NCI-H524 (cell line): ENCODE measurements at places on chromosomes 5 and 9.
A peak's percentile ranks its signal among the peaks of the same experiment; 100 is the strongest.

GRCh38 chr5:180139731-180140055 is 68.1 kb upstream of the RNF130 start:
- DNase-seq = no peak

- no peak for DNase-seq
Observed at GRCh38 chr5:36181774-36182173, 29.9 kb downstream of the SKP2 start.

DNA sequence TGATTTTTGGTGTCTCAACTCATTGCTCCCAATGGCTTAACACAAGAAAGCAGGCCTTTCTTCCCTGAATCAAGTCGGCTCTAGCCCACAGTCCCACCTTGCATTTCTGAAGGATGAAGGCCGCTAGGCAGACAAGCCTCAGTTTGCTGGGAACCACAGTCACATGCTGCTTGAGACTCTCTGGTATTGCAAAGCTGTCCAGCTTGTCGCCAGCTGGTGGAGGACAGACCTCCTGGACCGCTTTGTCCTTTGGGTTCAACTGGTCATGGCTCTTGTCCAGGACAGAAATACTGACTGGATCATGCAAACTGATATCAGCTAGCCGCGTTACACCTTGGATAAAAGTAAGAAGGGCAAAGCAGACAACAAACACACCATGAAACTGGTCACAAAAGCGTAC is 23.1 kb downstream of the DDX31 start:
- no peak for DNase-seq

- no peak for DNase-seq
Observed at GRCh38 chr9:123611226-123611625, 255.2 kb downstream of the CRB2 start.

DNA sequence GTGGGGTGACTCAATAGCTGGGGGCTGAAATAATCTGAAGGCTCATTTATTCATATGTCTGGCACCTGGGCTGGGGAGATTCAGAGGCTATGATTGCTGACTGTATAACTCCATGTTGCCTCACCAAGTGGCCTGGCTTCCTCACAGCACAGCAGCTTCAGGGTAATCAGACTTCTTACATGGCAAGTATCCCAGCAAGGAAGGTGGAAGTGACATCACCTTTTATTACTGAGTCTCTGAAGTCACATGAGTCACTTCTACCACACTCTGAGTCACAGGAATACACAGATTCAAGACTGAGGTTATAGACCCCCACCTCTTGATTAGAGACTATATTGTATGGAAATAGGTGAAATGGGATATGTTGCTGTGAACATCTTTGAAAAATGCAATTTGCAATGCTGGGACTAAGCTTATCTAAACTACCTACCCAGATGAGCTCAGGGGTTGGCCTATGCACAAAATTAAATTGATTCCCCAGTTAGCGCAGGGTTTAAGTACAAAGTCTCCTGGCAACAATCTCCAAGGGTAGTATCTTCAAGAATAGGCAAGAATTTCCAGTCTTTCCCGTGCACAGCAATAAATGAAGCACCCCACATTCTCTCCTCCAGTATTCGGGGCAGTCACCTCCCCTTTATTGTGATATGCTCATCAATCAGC is 553.1 kb downstream of the LRRC70 start:
- no peak for DNase-seq

GRCh38 chr5:6029811-6030271 is 348.5 kb downstream of the MED10 start:
- DNase-seq = no peak

DNA sequence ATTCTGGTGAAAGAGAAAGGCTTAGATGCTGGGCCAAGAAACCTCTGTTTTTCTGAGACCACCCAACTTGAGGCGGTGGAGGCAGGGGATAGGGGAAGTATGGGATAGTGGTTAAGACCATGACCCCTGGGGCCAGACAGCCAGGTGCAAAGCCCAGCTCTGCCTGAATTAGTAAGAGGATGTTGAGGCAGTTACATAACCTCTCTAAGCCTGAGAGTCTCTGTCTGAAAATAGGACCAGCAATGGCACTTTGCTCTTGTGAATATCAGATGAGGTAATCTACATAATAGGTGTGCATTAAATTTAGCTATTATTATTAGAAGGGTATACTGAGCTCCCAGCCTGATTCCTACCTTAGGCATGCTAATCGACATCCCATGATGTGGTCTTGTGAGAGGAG is 68.2 kb downstream of the DOCK2 start:
- no peak for DNase-seq

DNA sequence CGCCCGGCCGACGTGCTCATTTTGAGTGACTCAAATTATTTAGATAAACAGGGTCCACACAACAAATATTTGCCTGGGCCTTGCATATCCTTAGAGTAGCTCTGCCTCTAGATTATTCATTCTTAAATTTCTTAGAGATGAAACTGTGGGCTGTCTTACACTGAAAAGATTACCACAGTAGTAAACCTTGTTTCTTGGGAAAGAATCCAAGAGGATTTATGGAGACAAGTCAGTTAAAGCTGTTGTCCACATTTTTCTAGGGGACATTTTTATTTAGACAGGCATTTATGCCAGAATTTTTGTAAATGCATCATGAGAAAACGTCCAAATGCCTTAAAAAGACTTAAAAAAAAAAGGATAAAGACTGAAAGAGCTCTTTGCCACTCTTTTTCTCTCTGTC is 32.6 kb upstream of the RANBP3L start:
- no peak for DNase-seq

GRCh38 chr9:34591248-34591916 is 1.9 kb upstream of the CNTFR start:
- DNase-seq = peak; percentile 61

DNA sequence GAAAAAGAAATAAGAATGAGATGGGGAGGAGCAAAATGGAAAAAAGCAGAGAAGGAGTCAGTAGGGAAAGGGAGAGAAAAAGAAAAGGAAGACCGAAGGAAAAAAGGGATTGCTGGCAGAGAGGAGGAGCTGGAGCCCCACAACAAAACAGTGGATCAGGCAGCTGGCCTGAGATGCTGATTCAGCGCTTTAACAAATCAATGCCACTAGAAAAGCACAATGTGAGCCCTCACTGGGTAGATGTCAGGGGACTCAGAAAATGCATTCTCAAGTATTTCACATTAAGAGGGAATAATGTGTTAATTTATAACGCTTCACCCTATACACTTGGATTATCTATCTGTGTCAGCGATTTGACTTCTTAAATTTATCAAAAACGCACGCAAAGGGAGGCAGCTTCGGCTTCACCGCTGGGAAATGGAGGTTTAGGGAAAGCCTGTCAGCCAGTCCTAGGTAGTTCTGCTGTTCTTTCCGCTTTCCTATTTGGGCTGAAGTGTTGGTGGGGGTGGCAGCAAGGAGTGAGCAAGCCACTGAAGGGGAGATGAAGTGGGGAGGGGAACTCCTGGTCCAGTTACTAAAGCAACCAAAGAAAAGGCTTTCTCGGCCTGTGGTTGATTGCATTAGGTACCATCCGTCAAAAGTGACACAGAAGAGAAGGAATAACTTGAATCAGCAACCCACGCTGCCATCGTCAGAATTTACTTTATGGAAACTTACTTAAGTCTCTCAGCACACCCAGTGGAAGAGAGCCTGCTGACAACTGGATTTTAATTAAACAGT is 161.6 kb downstream of the BNC2 start:
- DNase-seq = no peak

- no peak for DNase-seq
Observed at GRCh38 chr9:127767410-127767809, 11.1 kb downstream of the SH2D3C start.

GRCh38 chr5:171577042-171577758 is 157.8 kb downstream of the FGF18 start:
- no peak for DNase-seq

GRCh38 chr5:19986806-19987205 is 1.2 kb downstream of the CDH18 start:
- DNase-seq = no peak

DNA sequence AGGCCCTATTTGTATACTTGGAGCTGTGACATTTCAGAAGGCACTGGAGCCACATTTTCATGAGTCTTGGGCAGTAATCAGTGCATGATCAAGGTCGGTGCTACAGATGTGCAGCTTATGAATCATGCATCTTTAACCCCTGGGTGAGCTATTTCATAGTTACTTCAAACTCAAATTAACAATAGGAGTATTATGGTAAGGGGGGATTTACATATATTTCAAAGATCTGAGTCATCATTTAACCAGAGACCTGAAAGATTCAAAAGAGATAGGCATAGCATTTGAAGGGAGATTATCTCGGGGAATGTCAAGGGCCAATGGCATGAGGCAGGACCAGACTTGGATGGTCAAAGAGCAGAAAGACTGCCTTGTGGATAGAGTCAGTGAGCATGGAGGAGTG is 169.0 kb upstream of the GRIN3A start:
- DNase-seq = no peak

GRCh38 chr5:173753307-173754168 is 134.6 kb upstream of the CPEB4 start:
- DNase-seq = peak; percentile 64

GRCh38 chr5:78777901-78778300 is 129.3 kb upstream of the LHFPL2 start:
- DNase-seq = no peak

DNA sequence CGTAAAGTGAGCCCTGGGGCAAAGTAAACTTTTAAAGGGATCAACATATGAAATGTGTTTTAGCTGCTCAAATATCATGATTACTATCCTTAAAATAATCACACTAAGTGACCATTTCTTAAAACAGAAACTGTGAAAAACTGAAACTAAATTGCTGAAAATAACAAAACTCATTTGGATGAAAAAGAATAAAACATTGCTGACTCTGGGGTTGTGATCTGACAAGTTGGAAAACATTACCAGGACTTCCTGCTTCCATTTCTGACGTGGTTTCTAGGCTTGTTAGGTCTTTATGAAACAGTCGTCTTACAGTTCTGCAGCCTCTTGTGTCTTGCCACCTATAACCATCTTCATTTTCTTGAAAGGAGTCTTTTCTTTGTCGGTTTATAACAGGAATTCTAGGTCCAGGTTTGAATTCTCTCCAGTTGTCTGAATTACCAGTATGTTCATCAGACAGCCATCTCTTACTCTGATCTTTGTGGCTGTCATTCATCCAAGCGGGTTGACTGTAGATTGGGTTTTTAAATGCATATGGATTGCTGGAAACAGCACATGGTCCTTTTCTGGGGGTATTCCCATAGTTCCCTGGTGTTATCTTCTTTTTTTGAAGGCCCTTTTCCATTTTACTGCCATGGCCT is 1.7 kb downstream of the TUT7 start:
- no peak for DNase-seq

- DNase-seq = no peak
Observed at GRCh38 chr9:127520941-127521918, 69.9 kb downstream of the LRSAM1 start.

DNA sequence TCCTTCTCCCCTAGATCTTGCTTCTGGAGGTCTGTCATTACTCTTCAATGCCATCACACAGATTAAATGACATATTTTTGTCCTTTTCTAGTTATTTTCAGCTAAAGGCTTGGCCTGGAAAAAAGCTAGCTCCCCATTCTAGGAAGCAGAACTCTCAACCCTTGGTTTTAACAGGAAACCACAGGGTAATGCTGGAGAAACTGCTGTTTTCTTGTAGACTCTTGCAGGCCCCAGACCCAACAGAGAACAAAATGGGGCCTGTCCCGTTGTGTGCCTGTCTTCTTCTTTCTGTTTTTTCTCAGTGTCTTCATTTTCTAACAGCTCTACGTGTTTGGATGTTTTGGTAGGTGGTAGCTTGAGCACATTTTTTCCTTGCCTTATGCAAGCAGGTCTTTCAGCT is 21.5 kb downstream of the DCANP1 start:
- DNase-seq = no peak

DNA sequence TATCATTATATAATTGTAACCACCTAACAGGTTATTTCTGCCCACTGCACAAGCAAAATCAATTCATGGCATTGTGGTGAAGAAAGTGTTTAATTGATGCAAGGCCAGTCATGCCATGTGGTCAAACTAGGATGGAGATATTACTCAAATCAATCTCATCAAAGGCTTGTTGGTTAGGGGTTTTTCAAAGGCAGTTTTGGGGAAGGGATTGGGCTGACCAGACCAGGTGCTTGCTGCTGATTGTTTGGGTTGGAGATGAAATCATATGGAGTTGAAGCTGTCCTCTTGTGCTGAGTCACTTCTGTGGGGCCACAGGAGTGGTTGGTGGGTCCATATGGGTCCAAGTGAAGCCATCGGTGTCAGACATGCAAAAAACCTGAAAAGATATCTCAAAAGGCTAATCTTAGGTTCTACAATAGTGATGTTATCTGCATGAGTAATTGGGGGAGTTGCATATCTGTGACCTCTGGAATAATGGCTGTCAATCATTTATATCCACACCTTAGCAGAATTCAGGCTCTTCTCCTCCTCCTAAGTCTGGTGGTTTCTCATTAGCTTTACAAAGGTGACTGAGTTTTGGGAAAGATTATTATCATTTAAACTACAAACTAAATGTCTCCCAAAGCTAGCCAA is 44.9 kb downstream of the HMGCS1 start:
- no peak for DNase-seq

- DNase-seq = no peak
Observed at GRCh38 chr5:177431317-177432142, 5.1 kb downstream of the GRK6 start.

GRCh38 chr5:67465537-67466207 is 269.1 kb upstream of the CD180 start:
- DNase-seq = no peak

DNA sequence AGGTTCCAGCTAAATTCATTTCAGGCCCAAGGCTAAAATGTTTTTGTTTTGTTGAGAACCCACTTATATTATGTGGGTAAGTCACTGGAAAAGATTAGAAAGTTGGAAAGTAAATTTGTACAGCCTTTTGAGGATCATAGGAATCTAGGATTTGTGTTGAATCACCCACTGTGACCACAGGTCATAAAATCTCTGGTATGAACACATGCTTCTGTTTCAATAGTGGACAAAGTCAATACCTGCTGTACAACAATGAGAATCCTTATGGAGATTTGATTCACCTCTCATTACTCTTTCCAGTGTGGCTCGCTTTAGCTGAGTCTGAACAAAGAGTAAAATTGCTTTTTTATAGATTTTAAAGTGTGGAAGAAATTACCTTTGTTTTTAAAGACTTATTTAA is 369.5 kb downstream of the TMEM167A start:
- DNase-seq = no peak

DNA sequence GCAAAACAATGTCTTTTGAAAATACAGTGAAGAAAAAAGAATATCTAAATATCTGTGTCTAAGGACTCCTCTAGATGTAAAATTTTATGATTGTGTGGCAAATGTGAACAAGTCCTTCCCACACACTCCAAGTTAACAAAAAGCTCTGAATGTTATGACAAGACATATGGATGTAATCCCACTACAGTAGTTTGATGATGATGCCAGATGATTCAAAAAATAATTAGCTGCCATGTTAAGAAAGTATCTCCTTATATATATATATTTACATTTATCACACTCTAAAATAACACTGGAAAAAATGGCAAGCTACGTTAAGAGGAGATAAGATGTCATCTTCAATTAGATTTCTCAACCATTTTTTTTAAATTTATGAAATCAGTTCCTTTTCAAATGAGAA is 178.5 kb downstream of the NFIB start:
- DNase-seq = no peak

GRCh38 chr5:16612007-16612406 is 4.8 kb downstream of the RETREG1 start:
- DNase-seq = no peak

- DNase-seq = no peak
Observed at GRCh38 chr5:23730023-23730422, 222.6 kb downstream of the PRDM9 start.
